Renal cortex interstitium (tissue), 15 donors: ENCODE measurements at places on chromosomes 5 and 9. TPM values are rescaled to one million over a fixed set of nuclear protein-coding genes. Genes with fewer than 3 reads are reported as not detected.

DNA sequence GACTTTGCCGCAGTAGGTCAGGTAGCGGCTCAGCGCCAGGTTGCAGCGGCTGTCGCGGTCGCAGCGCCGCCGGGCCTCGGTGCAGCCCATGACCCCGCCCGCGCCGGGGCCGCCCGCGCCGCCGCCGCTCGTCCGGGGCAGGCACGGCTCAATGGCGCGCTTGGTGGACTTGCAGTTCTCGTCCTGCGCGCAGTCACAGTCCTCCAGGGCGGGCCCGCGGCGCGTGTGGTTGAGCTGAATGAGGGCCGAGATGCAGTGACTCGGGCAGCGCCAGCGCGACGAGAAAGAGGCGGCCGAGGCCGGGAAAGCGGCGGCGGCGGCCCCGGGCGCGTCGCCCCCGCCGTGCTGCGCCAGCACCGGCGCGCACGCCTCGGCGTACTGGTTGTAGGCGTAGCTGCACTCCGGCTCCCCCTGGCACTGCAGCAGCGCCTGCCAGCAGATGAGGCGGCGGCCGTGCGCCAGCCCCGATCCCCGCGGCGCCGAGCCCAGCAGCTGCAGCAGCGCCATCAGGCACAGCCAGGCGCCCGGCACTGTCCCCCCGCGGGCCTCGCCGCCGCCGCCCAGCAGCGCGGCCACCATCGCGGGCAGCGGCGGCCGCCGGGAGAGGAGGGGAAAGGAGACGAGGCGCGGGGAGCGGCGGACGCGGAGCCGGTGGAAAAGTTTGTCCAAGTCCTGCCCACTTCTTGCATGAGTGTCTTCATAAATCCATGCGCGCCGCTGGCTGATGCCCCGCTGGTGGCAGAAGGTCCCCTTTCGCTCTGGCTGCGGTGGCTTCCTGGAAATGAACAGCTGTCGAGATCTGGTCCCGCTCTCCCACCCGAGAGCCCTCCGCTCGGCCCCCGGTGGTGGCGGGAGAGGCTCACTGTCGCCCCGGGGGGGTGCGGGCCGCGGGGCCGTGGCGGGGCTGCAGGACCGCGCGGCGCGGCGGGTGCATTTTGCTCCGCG, 833 bp downstream of the GAS1 start:
- no peak for DNase-seq

GRCh38 chr5:119120893-119121292, 50.0 kb downstream of the DMXL1 start:
- DNase-seq, result no peak

- no peak for DNase-seq
These were observed 30.9 kb upstream of the NPR3 start for GRCh38 chr5:32680183-32680582.

DNA sequence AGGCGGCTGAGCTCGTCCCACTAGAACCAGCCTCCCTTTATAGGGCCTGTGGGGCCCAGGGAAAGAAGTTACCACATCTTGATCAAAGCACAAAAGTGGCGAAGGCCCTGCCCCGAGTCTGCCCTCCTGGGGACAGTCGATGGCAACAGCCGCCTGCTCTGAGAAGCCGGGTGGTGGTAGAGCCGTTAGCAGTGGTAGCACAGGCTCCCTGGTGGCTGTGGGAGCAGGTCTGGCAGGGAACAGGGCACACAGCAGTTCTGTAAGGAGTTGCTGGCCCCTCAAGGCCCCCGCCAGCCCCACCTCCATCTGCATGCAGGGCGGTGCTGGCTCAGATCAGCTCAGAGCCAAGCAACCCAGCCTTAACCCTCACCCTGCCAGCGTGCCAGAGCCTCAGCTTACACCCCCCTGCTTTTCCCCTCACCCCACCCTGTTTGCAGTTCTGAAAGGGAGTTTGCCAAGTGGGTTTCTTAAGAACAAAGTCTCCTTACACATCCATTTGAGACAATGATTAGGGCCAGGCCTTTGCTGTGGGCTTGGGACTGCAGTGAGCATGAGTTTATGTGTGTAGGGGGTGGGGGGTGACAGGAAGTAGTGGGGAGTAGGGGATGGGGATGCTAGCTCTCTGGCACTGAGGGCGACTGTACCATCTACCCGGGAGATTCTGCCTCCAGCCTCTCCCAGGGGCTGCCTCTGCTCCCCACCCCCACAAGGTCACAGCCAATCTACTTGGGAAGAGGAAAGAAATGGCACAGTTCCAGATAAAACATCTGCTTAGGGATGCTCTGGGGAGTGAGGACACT, 11.8 kb downstream of the ACSL6 start:
- no peak for DNase-seq

GRCh38 chr5:160274483-160274931, 37.9 kb downstream of the CCNJL start:
- no peak for DNase-seq

DNA sequence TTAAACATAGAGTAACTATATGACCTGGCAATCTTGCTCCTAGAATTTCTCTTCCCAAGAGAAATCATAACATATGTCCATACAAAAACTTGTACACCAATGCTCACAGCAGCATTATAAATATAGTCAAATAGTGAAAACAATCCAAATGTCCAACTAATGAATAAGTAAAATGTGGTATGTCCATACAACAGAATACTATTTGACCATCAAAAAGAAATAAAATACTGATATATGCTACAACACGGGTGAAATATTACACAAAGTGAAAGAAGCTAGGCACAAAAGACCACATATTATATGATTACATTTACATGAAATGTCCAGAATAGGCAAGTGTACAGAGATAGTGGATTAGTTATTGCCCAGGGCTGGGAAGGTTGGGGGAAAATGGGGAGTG, 41.4 kb downstream of the PSMB7 start:
- no peak for DNase-seq

DNA sequence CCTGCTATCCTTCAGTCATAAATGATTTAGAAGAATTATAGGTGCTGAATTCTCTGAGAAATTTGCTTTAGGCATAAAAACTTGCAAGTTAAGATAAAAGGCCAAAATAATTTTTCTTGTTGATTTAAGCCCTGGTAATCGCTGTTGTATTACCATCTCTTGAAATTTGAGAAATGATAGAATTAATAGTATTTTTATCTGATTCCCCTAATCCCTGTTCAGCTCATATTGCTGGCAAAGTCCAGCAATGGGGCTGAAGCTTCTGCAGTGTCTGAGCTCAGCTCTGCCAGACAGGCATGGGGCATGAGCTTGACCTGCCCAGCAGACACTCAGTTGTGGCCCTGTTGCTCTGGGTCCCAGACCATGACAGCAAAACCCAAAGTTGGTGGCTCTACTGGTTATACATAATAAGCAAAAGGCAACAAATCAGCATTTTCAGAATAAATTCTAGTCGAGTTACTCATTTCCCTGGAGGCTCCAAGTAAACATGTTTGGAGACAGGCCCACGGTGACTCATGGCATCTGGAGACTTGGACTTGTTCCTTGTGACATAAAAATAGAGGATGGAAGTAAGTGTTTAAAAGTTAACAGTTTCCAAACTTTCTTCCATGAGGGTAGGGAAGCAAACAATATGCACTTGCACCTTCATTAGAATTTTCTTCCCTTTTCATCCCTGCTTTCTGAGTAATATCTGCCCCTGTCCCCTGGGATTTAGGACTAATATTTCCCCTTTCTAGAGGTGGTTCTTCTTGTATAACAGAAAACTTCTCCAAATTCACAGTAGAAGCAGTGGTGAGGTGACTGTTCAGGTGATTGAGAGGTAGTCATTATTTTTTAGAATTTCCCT, 60.2 kb upstream of the SLC2A8 start:
- DNase-seq, result peak; percentile 71

- peak; percentile 43 for DNase-seq
These were observed 347.0 kb downstream of the NTRK2 start for GRCh38 chr9:85016384-85017006.

FOCAD gene
- 29.8 TPM for polyA plus RNA-seq

TMEM174 gene
- polyA plus RNA-seq, result 17.1 TPM
